ENCODE measurements at places on chromosomes 6 and 20. TPM values are rescaled to one million over a fixed set of nuclear protein-coding genes. Genes with fewer than 3 reads are reported as not detected.
A peak's percentile ranks its signal among the peaks of the same experiment; 100 is the strongest.

C20orf202 gene
- polyA plus RNA-seq: not detected

DNA sequence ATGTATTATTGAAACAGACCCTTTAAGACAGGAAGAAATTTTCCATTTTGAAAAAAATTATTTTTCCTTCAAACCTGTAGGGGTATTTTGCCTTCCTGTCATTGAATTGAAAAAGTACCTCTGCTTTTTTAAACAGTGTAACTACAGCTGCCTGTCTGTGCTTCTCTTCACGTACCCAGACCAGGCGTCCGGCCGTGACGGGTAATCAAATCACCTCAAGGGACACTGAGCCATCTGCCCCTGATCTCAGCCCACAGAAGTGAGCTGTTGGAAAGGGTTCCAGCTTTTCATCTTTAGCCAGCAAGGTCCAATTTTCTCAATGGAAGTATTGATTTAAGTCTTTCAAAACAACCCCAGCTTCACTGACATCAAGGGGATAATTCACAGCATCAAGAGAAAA is 58.0 kb downstream of the SLC35D3 start:
- DNase-seq: no peak

- DNase-seq: no peak
These were observed 4.2 kb downstream of the TNFAIP3 start for GRCh38 chr6:137871291-137871690.

DNA sequence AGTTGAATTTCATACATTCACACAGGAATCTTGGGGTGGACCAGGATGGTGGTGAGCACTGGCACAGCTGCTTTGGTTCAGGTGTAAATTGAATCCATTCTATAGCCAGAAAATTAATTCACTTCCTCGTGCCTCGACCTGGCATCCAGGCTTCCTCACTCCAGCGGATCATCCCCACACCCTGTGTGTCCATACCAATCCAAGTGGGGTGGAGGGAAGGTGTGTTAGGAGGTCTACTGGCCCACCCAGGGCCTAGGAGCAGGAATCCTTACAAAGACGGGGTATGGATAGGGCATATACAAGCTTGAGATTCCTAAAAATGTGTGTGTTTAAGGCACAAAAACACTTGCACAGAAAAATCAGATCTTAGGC is 81.8 kb upstream of the SLC24A3 start:
- DNase-seq: no peak

DNA sequence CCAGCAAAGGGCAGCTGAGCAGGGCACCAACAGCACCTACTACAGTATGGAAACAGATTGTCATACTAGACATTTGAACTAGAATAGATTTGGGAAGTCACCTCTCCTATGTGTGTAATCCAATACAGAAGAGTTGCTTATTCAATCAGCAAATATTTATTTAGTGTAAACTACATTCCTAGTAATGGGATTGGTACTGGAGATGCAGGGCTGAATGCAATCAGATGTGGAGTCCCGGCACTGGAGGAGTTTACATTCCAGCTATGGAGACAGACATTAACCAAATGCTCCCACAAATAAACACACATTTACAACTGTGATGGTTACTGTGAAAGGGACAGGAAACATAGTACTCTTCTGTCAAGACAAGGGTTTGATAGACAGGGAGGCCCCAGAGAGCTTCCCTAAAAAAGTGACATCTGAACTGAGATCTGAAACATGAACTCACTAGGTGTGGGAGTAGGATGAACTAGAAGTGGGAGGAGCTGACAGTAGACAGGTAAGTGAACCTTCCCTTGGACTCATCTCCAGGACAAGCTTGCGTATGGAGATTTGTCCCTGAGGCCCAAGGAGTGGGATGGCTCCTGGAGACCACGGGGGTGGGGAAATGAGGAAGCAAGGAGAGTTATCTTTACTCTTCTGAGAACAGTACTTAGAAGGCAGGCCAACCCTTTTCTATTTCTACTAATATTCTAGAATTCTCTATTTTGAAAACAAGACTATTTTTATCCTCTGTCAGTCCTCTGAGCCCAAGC is 420.5 kb downstream of the MAFB start:
- no peak for DNase-seq

- DNase-seq: no peak
These were observed 551.6 kb upstream of the CITED2 start for GRCh38 chr6:139925894-139926641.

SMIM13 gene
- polyA plus RNA-seq: 3.5 TPM

B3GAT2 gene
- polyA plus RNA-seq: not detected

DNA sequence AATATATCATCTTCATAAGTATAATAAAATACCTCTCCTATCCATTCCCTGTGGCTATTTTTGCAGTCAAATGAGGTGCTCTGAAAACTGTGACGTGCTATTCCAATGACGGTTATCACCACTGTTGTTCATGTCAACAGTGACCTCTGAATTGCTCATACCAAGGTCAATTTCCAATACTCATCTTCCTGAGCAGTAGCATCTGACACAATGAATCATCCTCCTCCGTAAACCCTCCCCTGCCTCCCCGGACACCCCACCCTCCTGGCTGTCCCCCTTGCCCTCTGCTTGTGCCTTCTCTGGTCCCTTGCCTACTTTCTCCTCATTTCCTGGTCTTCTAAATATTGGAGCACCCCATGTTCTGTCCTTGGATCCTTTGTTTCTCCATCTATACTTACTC is 77.7 kb upstream of the SLC22A23 start:
- no peak for DNase-seq

- no peak for DNase-seq
These were observed 44.1 kb upstream of the SLC22A1 start for GRCh38 chr6:160077526-160077925.

- peak; percentile 14 for DNase-seq
These were observed 159.9 kb downstream of the LINC00237 start for GRCh38 chr20:20946122-20946759.

GRCh38 chr6:35842381-35842780 is 37.2 kb downstream of the LHFPL5 start:
- DNase-seq: no peak

- no peak for DNase-seq
These were observed 18.1 kb downstream of the FAM184A start for GRCh38 chr6:119060255-119060907.

PXDC1 gene
- polyA plus RNA-seq: 12.1 TPM

ZNF217 gene
- polyA plus RNA-seq: 8.7 TPM

DNA sequence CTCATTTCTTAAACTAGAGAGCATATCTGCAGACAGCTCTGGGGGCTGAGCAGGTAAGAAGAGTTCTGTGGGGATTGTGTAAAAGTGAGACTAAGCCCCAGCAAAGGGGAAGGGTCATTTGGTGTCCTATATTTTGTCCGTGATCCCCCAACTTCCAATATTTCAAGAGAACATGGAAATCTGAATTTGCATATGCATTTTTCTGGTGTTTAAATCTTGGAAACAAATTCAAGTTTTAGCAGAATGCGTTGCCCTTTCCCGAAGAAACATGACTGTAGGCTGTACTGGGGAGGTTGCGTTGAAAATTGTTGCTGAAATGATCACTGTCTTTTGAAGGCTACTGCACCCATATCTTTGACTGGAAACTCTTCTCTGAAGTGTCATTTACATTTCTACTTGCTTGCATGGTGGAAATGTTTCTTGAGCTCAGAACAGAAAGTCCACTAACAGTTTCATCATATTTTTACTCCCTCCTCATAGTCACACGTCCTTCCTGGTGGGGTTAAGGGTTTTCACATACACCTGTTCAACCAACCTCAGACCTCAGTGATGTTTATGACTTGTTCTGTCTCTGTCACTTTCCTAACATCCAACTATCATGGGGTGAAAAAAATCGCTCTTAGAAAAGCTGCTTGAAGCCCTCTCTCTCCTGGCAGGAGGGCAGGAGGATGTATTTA is 140.3 kb downstream of the BCAS1 start:
- DNase-seq: no peak

GRCh38 chr6:71248306-71248765 is 40.3 kb upstream of the OGFRL1 start:
- DNase-seq: peak; percentile 57

NOX3 gene
- polyA plus RNA-seq: not detected

- no peak for DNase-seq
These were observed 8.7 kb upstream of the DSP start for GRCh38 chr6:7532821-7533220.
